Hematopoietic multipotent progenitor cell treated with erythropoietin and hydrocortisone succinate and interleukin-3 and kit ligand, for 15 days (in vitro differentiated cells): ENCODE measurements at places on chromosomes 7 and 10.

- DNase-seq = no peak
Measured at GRCh38 chr7:85567983-85568382, 381.1 kb upstream of the SEMA3D start.

DNA sequence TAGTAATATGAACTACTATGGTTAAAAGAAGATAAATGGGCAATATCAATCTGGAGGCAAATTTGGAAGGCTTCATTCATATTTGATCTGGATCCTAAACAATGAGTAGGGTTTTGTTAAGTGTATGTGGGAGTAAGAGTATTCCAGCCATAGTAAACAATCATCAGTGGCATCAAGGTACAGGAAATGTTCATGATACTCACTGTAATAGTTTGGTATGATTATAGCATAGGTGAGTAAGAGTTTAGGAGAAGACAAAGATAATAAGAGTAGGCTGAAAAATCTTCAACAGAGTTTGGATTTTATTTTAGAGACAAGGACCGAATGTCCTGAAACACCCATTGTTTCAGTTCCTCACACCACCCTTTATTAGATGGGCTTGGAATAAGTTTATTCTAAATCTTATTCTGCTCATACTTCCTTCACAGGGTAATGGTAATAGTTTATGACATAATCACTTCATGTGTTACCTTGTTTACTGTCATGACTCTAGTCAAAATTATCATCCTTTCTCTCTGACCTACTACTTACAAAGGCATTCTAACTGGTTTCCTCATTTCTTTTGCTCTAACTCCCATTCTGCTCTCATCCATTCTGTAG is 38.9 kb downstream of the BRAF start:
- no peak for DNase-seq

GRCh38 chr10:34147641-34148304 is 667.3 kb downstream of the PARD3 start:
- no peak for DNase-seq

DNA sequence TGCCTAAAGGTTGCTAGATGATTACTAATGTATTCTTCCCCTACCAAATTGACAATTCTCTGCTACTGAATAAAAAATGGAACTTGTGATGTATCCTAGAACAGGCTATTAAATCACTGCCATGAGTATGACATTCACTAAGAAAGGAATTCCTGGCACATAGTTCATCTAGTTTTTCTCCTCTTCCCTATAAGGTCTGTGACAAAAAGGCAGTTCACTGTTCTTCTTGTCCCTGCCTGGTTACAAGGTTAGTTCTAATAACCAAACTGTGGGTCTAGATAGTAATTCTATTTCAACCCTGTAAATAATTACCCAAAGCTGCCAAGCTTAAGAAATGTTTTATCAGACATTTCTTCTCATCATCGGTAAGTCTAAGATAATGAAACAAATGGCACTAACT is 245.6 kb downstream of the BICC1 start:
- DNase-seq = no peak

- DNase-seq = no peak
Measured at GRCh38 chr7:106466867-106467266, 182.1 kb upstream of the NAMPT start.

GRCh38 chr10:28307267-28307666 is 4.4 kb upstream of the MPP7 start:
- DNase-seq = no peak

- no peak for DNase-seq
Measured at GRCh38 chr7:48718731-48719378, 205.5 kb upstream of the CDC14C start.

- DNase-seq = no peak
Measured at GRCh38 chr10:1274701-1275544, 218.7 kb downstream of the WDR37 start.

- no peak for DNase-seq
Measured at GRCh38 chr10:103621783-103622125, 128.2 kb downstream of the NEURL1 start.
